ENCODE measurements at places on chromosomes 13 and 19.

GRCh38 chr19:32350471-32350865, 5.1 kb downstream of the ZNF507 start:
- no peak for DNase-seq

- no peak for DNase-seq
Measured at GRCh38 chr19:870314-870713, 10.8 kb downstream of the CFD start.

GRCh38 chr13:89930861-89931260, 1416.6 kb upstream of the MIR17HG start:
- DNase-seq = no peak

GRCh38 chr13:46160471-46161066, 21.4 kb downstream of the LCP1 start:
- DNase-seq = peak; percentile 75

DNA sequence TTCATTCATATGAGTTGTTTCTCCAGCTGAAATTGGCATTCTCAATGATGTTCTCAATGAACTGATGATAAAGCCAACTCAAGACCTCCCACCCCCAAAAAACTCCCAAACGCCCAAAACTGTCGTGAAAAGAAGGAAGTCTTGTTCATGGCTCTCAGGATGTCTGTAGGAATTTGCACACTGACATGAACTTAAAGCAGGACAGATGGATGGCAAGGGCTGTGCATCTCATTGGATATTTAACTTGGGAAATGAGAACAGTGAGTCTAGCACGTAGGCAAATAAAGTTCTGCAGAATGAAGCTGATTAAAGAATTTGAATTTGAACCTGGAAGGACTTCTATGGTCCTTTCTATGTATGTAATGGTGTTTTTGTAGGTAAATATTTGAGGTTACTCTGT, 305.7 kb downstream of the SHISA2 start:
- no peak for DNase-seq

GRCh38 chr13:24692561-24692960, 12.4 kb downstream of the ATP12A start:
- DNase-seq = no peak

GRCh38 chr13:90757127-90757680, 590.3 kb upstream of the MIR17HG start:
- no peak for DNase-seq

- no peak for DNase-seq
Measured at GRCh38 chr13:43263047-43263446, 239.7 kb downstream of the DNAJC15 start.

DNA sequence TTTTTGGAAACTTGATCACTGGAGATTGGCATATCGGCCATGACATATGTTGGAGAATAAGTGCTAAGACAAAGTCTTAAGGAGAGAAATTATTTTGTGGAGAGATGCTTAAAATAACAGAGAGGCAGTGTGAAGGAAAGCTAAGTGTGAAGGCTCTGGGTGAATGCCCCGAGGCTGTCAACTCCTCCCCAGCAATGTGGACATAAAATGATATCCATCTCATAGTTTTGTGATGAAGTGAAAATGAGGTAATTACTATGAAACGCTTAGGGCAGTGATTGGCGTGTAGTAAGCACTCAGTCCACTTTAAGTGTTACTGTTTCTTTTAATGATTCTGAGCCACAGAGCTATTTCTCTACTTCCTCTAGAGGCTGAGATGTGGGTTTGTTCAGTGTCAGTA, 195.8 kb upstream of the KLF12 start:
- no peak for DNase-seq

GRCh38 chr13:20721454-20722357, 18.2 kb downstream of the IL17D start:
- DNase-seq = peak; percentile 67

DNA sequence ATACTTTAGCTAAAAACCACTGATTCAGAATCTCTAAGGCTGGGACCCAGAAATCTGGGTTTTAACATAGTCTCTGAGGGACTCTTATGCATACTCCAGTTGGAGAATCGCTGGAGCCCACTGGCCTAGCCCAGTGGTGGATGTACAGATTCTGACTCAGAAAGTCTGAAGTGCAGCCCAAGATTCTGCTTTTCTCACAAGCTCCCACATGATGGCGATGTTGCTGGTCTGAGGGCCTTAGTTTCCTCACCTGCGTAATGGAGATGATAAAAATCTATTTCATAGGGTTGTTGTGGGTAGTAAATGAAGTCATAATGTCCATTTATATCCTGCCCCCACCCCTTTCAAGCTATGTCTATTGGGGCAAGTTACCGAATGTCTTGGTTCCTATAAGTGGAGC, 7.7 kb upstream of the CDADC1 start:
- no peak for DNase-seq

DNA sequence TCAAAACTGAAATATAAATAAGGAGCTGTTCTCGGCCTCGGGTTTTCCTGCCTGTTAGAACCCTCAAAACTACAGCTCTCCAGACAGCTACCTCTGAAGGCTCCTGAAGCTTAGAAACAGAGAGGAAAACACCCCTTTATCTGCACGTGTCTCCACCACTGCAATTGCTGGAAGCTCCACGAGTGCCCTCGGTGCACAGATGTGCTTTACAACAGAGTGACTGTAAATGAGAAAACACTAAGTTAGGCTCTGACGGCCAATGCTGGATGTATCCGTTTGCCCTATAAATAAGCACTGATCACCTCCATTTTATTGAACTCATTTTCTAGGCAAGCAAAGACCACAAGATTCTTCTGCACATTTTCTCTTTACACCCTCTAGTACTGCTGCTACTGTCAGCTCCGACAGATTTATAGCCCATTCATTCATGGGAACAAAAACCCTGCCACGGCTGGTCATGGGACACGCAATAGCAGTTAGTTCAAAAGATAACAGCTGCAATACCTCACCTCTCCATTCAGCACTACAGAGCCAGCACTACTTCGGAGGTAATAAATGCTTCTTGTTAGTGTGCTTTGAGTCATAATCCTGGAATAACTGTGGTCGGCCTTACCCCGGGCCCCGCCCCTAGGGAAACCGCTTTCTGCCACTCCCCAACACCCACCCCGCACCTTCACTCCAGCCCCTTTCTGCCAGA, 241.1 kb upstream of the ZNF507 start:
- DNase-seq = no peak

- DNase-seq = peak; percentile 95
Measured at GRCh38 chr19:17281391-17282304, at the start of gene ANKLE1. Gene ANKLE1 (plus strand): TSS chr19:17281901. CDS start chr19:17281921, 20 bp downstream.

- no peak for DNase-seq
Measured at GRCh38 chr13:44678197-44678596, 102.1 kb upstream of the TSC22D1 start.

- no peak for DNase-seq
Measured at GRCh38 chr13:40245567-40245966, 420.9 kb downstream of the FOXO1 start.

DNA sequence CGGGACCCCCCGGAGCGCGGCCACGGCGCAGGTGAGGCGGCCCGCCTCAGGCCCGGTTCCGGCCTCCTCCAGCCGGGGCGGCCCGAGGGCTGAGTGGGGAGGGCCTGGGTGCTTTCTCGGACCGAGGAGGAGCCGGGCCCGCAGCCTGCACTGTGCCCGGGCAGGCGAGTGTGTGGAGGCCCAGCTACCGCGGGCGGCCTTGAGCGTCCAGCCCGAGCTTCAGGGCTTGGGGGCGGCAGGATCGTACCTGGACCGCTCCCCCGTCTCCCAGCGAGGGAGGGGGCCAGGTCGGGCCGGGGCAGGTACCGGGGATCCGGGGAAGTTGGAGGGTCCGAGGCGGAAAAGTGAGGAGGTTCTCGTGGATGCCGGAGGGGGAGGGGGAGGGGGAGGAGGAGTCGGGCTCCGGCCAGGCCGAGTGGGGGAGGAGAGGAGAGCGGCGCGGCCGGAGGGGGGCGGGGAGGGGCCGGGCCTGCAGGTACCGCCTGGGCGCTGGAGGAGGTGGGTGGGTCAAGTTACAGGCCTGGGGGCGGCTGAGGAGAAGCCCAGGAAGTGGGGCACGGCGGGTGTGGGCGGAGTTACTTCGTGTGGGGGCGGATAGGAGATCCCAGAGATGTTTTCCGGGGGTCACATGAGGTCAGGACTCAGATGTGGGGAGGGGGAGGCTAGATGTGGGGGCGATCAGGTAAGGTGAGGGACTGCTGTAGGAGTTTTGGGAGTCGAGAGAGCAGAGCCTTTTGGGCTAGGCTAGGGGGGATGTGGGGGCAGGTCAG, 545 bp downstream of the NACC1 start:
- peak; percentile 83 for DNase-seq

DNA sequence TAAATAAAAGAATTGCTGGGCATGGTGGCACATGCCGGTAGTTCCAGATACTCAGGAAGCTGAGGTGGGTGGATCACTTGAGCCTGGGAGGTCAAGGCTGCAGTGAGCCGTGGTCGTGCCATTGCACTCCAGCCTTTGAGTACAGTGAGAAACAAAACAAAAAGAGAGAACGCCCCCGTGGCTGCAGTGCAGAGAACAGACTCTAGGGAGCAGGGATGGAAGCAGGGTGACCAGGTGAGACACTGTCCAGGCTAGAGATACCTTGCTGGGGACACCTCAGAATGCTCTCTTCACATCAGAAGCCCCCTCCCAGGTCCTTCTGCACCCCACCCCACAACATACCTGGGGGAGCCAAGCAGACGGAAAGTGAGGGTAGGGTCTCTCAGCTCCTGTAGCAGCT, 24.8 kb downstream of the MAP4K1 start:
- DNase-seq = peak; percentile 22

DNA sequence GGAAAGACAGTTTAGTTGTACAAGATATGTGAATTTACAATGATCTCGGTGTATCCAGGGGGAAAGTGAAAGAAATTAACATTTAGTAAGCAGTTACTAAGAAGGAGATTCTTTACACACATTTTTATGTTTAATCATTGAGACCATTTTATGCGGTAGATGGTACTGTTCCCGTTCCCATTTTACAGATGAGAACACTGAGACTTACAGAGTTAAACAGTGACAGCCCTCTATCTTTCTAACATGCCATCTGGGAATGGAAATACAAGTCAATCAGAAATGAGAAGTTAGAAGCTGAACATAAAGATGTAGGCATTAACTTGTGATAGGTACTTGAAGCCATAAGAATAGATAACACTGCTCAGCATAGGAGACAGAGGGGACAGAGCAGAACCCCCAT, 144.9 kb downstream of the VWA8 start:
- no peak for DNase-seq

DNA sequence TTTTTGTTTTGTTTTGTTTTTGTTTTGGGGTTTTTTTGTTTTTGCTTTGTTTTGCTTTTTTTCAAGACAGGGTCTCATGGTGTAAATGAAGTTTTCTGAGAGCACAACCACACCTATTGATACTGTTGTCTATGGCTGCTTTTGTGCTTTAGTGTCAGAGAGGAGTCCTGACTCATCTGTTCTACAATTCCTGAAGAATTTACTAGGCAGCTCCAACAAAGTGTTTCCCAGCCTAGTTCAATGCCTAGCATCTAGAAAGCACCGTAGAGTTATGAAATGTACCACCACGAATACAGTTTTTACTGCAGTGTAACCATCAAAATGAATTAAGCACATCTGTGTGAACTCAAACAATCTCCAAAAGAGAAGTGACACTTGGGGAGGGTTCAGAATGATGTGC, 21.2 kb downstream of the SAFB start:
- DNase-seq = no peak

- DNase-seq = no peak
Measured at GRCh38 chr19:6100284-6100915, 9.9 kb downstream of the RFX2 start.

DNA sequence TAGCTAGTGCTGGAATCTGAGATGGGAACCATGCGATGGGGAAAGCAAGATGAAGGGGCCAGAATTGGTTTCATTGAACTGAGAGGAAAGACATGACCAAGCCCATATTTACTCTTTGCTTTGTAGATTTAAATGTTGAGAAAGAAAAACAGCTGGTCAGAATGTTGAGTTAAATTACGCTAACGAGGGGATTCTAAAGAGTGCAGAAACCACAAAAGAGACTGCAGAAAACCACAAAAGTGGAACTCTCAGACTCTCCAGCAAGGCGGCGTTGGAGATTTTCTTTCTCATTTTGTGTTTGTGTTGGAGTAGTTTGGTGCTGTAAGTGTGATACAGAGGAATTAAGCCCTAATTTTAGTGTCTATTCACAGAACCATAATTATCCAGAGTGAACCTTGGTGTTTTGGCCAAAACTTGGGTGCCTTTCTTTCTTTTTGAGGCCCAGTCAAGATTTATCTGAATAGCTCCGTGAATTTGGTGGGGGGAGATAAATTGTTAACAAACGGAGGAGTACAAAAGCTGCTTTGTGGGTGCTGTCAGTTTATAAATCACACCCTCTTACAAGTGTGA, 26.3 kb downstream of the SAE1 start:
- DNase-seq = no peak

DNA sequence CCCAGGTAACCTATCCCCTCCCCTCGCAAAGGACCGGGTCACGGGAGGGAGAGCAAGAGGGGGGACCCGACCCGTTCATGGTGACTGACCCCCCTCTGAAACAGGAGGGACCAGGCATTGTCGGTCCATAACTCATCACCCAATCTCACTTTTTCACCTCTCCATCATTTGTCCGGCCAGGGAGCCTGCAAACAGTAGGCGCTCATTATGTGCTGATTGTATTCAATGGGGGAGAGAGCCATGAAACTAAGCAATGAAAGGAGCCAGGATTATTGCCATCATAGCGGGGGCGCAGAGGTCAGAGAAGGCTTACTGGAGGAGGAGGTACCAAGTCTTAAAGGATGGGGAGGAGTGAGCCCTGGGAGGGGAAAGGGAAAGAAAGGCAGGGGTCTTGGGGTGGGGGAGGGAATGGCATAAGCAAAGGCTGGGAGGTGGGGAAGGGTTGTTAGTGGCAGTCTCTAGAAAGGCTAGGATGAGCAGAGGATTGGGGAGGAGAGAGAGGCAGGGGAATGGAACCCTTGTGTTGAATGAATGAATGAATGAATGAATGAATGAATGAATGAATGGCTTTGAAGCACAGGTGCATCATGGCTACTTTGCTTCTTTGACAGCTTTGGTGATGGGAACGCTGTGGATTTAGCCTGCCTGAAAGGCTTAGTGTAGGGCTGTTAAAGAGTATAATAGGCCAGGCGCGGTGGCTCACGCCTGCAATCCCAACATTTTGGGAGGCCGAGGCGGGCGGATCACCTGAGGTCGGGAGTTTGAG, 1.4 kb downstream of the SHFL start:
- DNase-seq = no peak

DNA sequence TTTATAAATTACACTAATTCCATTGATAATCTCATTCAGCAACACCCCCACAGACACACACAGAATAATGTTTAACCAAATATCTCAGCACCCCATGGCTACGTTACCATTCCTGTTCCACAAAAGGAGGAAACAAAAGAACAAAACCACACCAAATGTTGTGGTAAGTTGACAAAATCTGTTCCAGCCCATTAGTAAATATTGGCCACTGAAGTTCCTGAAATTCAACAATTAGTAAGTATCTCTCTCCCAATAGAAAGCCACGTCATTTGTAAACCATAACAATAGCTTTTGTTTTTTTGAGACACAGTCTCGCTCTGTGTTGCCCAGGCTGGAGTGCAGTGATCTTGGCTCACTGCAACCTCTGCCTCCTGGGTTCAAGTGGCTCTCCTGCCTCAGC, 2.3 kb upstream of the FCAR start:
- no peak for DNase-seq

- no peak for DNase-seq
Measured at GRCh38 chr19:38713227-38713649, 31.0 kb downstream of the CAPN12 start.

GRCh38 chr13:110306340-110306959, 507 bp downstream of the COL4A1 start:
- DNase-seq = peak; percentile 64
